ENCODE measurements at places on chromosomes 13 and 19.
A peak's percentile ranks its signal among the peaks of the same experiment; 100 is the strongest.

DNA sequence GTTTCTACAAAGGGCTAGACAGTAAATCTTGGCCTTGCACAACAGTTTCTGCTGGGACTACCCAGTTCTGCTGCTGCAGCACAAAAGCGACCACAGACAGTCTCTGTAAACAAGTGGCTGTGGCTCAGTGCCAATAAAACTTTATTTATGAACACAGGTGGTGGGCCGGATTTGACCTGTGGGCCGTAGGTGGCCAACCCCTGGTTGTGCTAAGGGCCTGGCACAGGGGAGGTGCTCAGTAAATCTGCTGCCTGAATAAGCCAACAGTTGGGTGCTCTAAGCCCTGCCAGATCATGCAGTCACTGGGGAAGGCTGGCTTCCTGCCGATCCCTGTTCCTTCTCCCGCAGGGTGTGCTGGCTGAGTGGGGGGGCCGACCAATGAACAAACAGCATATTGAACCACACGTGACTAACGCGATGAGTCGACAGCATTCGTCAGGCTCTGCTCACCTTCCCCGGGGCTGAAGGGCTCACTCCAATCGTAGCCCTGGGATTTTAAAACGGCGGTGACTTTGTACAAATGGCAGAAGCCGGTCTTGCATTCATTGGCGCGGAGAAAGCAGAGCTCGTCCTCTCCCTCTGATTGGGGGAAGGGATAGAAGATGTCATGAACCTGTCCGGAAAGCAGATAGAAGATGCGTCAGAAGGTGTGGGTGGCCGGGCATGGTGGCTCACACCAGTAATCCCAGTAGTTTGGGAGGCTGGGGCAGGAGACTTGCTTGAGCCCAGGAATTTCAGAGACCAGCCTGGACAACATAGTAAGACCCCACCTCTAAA is 24.3 kb upstream of the MYDGF start:
- DNase-seq, result no peak

- no peak for DNase-seq
Observed at GRCh38 chr19:23762548-23762883, 3.8 kb upstream of the ZNF681 start.

DNA sequence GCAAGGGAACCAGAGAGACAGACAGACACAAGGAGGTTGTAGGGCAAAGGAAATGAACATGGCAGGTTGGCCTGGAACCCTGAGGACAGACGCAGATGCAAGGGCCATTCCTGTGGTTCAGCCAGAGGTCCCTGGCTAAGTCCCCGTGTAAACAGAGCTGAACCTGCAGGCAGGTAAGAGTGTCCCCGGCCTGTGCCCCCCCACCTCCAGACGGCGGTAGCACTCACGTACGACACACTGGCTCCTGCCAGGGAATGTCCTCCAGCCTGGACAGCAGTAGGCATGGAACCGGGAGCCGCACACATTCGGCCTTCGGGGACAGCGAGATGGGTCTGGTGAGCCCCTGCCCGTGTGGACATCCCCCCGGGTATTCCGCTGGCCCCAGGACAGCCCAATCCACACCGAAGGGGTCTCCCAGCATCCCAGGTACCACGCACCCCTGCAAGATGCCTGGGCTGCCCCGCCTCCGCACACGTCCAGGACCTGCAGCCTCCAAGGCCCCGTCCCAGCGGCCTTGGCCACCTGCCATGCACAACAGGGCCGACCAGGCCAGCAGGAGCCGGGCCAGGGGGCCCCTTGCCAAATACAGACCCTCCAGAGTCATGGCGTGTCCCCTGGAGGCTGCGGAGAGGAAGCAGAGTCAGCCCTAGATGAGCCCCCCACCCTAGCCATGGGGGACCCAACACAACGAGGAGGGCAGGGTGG is 2.4 kb downstream of the FBN3 start:
- no peak for DNase-seq

DNA sequence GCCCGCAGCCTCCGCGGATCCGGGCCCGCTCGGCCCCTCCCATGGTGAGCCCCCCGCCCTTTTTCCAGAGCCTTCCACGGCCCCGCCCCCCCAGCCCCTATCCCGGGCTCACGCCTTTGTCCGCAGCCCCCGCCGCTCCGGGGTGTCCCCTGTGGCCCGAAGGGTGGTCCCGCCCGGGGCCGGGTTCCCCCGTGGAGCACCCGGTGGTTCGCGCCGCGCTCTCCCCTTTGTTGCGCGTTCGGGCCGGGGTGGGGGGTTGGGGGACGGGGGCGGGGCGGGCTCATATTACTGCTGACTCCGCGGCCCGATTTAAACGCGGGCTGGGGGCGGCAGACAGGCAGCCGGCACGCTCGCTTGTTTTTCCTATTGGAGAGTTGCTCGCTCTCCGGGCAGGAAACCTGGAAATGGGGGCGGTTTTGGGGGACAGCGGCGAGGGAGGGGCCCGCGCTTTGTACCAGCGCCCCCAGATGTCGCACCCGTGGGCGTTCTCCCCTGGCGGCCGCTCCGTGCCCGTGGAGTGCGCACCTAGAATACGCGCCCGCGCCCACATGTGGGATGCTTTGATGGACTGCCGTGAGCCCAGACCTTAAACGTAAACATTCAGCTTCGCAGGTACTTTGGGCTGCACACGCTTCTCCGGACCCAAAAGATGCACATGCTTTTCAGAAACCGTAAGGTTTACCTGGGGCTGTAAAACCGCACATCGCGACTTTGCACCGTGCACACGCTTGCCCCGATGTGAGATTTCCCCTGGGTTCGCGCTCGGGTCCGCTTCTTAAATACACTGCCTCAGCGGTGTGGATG is 699 bp downstream of the PTOV1 start:
- DNase-seq, result no peak

DNA sequence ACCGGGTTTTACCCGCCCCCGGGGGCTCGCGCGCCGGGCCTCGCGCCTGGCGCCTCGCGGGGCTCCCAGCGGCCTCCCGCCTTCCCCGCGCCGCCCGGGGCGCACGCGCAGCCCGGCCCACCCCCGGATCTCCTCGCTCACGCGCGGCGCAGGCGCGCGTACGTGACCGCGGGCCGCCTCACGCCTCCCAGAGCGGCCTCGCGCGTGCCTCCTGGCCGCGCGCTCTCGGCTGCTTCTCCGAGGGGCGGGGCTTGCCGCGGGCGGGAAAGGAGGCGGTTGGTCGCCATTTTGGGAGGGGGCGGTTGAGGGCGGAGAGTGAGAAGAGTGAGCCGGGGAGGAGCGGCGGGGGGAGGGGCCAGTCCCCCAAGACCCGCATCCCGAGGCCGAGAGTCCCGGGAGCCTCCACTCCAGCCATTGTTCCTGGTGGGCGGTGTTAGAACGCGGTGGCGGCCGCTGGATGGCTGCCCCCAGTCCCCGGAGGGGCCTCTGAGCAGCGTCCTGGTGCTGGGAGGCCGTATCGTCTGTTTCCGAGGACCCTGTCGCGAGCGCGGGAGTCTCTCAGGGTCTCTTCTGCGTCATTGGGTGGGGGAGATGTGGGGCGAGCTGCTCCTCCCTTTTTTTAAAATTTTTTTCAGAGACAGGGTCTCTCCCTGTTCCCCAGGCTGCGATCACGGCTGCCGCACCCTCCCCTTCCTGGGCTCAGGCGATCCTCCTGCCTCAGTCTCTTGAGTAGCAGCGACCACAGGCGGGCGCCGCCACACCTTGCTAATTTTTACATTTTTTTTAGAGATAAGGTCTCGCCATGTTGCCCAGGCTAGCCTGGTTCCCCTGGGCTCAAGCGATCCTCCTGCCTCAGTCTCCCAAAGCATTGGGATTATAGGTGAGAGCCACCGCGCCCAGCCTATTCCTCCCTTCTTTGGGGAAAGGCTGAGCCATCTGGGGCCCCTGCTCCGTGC is at the start of gene ZNF541:
ZNF541 (minus strand) TSS at position 78 of the 956 bp plus-strand sequence. CDS start 17,292 bp downstream, outside the sequence.
- DNase-seq, result peak; percentile 76

- no peak for DNase-seq
Observed at GRCh38 chr13:36548129-36548528, 115.8 kb downstream of the CCNA1 start.

Data from stimulated activated CD8-positive, alpha-beta memory T cell treated with anti-CD3 and anti-CD28 coated beads, Interleukin-4, amount 100 ng/mL, for 1 hour (primary cell).